ENCODE measurements at places on chromosomes 12 and 14. TPM values are rescaled to one million over a fixed set of nuclear protein-coding genes. Genes with fewer than 3 reads are reported as not detected.

DNA sequence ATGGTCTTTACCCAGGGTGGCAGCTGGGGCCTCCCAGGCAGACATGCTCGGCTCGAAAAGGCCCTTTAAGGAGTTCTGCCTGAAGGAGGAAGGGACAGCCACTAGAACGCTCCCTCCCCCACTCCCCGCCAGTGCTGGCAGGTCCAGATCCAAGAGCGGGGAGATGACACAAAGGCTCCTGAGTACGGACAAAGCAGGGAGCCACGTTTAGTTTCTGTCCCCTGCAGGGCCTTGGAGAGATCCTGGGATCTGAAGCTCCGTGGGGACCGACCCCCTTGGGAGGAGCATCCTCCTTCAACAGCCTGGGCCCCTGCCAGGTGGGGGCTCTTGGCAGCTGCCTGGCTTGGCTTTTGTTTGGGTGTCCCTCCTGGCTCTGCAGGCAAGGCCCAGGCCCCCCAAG lies 89.7 kb downstream of the ESRRB start:
- no peak for DNase-seq

DNA sequence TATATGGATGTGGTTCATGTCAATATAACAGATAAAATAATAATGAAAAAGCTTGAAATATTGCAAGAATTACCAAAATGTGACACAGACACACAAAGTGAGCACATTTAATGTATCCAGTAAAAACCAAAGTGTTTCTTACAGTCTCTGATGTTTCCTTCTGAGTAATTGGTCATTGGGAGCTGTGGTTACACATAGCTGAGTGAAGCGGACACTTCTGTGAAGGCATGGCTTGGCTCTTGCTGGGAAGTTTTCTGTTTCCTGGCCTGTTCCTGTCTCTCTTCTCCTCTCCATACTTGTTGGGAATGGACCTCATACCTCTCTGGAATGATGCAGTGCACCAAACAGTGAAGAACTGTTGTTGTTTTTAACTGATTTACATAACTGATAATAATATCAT lies 117.3 kb downstream of the BICD1 start:
- DNase-seq, result no peak

DNA sequence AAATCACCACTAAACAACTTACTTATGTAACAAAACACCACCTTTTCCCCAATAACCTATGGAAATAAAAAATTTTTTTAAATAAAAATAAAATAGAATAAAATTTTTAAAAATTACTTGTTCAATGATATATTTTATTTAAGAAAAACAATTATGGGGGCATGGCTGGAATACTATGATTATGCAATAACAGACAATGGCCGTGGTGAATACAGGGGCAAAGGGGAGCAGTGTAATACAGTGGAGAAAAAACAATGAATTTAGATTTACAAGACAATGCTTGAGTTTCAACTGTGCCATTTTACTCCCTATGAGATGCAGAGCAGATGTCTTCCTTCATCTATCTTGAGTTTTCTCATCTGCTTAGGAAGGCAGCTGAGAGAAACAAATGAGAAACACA lies 72.9 kb downstream of the BLTP3B start:
- DNase-seq, result no peak

DNA sequence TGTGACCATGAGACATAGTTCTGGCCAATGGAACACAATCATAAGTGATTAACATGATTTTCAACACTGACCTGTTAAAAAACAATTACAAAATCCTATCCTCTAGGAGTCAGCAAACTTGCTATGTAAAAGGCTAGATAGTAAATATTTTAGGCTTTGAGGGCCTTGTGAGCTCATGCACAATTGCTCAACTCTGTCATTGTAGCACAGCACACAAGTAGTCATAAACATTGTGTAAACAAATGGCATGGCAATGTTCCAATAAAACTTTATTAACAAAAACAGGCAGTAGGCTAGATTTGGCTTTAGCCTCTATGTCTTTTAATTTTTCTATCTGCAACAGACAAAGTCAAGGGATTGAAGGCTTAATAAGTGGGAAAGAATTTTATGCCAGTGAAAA lies 350.7 kb downstream of the C12orf50 start:
- DNase-seq, result no peak

DNA sequence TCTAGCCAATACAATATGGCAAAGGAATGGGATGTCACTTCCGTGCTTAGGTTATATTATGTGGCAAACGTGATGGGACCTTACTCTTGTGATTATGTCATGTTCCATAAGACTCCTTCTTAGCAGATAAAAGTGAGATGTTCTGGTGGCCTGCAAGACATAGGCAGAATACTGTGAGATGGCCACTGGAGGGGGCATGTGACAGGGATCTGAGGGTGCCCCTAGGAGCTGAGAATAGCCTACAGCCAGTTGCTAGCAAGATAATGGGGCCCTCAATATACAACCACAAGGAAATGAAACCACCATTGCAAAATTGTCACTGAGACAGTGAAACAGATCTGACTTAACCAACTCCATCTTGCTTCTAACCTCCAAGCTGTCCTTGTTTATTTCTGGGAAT lies 151.4 kb upstream of the SSTR1 start:
- no peak for DNase-seq

GRCh38 chr14:94001501-94002396 lies 4.6 kb downstream of the CCDC197 start:
- no peak for DNase-seq

GRCh38 chr12:131379738-131380137 lies 331.2 kb upstream of the SFSWAP start:
- no peak for DNase-seq

DNA sequence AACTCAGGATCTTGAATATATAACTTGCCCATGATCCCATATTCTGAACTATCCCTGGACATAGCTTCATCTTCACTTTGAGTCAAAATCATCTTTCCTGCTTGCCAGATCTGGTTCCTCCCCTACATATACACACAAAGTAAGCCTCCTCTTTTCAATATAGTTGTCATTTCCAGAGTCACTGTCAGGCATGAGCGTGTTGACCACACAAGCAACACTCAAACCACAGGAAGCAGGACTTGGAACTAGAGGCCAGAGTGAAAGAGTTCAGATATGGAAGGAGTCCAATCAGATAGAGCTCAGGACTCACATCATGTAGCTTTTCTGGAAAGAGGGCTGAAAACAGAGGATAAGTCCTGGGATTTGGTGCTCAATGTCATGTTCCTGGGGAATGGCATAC lies 1140.6 kb downstream of the BCL11B start:
- no peak for DNase-seq

GRCh38 chr12:30450872-30451271 lies 244.8 kb downstream of the IPO8 start:
- no peak for DNase-seq

- DNase-seq, result no peak
These were observed 13.5 kb downstream of the PHLDA1 start for GRCh38 chr12:76018111-76018510.

DNA sequence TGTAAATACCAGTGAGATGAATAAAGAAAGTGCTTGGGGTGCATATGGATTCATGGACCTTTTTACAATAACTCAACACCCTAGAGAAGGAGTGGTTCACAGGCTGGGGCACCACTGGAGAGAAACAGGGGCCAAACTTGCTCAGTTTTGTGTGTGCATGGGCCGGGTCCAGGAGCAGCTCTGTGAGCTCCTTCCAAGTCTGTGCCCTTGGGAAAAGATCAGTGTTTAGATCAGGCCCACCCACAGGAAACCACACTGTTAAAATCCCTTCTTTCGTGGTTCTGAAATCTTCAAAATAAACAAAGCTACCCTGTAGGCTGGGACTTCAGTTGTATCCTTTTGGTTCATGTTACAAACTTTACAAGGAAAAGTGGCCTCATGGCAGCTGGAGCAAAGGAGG lies 156.1 kb upstream of the TMEM260 start:
- no peak for DNase-seq

KRT6C gene
- not detected for total RNA-seq

FAR2 gene
- 39.7 TPM for total RNA-seq

WNT1 gene
- not detected for total RNA-seq

GPR137C gene
- 23.2 TPM for total RNA-seq

MANSC4 gene
- total RNA-seq, result not detected

DIP2B gene
- total RNA-seq, result 81.8 TPM

BEGAIN gene
- total RNA-seq, result 45.5 TPM

KRT79 gene
- not detected for total RNA-seq

VCPKMT gene
- 12.4 TPM for total RNA-seq

All from dorsolateral prefrontal cortex (tissue), 122 donors.